ENCODE measurements at places on chromosomes 2 and 18.

- no peak overlapping the region for H3K27ac ChIP-seq
- peaks cover 3% of the 10 kb centered on the region for H3K4me1 ChIP-seq
- H3K36me3 ChIP-seq, result peaks cover 5% of the 10 kb centered on the region
- H3K27me3 ChIP-seq, result no peaks in the 10 kb centered on the region
- no peak overlapping the region for H3K4me3 ChIP-seq
Measured at GRCh38 chr2:178877874-178878273, 70.7 kb upstream of the TTN start.

- no peak for DNase-seq
- H3K4me1 ChIP-seq, result peaks cover 6% of the 10 kb centered on the region
- no peak overlapping the region for H3K4me3 ChIP-seq
- peaks cover 65% of the 10 kb centered on the region for H3K27me3 ChIP-seq
- no peaks in the 10 kb centered on the region for H3K36me3 ChIP-seq
Measured at GRCh38 chr2:196589419-196589818, 50.1 kb upstream of the CCDC150 start.

DNA sequence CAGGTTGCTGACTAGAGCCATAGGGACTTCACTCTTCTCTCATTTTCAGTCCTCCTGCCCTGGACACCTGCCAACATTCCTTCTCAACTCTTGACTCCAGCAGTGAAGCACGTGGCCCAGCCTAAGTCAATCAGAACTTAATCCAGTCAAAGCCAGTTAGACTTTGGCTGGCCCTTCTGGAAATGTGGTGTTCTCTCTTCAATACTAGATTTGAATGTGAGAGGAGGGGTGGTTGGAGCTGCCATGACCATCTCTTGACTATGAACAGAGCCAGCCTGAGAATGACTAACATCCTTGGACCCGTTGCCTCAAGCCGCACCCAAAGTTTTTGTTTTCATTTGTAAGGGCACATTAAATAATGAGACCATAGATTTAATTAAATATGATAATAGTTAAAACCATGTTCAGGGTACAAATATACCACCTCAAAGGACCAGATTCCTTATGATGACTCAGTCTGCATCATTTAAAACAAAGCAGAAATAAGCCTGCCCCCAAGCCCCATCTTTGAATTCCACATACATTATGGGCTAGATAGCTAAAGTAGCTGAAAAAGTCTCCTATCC, 49.7 kb upstream of the RASGRP3 start:
- no peaks in the 10 kb centered on the region for H3K36me3 ChIP-seq
- H3K27ac ChIP-seq, result no peak overlapping the region
- H3K4me1 ChIP-seq, result peaks cover 3% of the 10 kb centered on the region
- no peak for DNase-seq
- H3K27me3 ChIP-seq, result no peaks in the 10 kb centered on the region

- H3K4me3 ChIP-seq, result no peak overlapping the region
- H3K4me1 ChIP-seq, result peaks cover 11% of the 10 kb centered on the region
- H3K27ac ChIP-seq, result no peak overlapping the region
- peaks cover 5% of the 10 kb centered on the region for H3K27me3 ChIP-seq
Measured at GRCh38 chr2:46504221-46504620, 24.9 kb downstream of the TMEM247 start.

DNA sequence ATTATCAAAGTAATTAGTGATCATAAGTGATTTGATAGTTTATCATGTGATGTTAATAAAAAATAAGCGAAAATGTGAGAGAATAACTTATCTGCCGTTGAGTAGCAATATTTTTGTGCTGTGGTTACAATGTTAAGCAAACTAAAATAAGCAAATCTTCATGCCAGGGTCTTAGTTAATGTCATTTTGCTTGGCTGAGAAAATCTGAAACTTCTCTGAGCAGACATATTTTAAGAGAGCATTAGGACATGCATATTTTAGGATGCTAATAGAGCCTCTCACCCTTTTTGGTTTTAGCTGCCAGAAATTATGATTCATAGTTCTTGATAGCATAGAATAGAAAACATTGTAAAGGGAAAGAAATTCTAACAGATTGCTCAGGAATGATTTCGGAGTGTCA, 233.5 kb upstream of the ZEB2 start:
- DNase-seq, result no peak
- no peak overlapping the region for H3K27ac ChIP-seq
- no peaks in the 10 kb centered on the region for H3K4me1 ChIP-seq
- peaks cover 6% of the 10 kb centered on the region for H3K27me3 ChIP-seq
- H3K4me3 ChIP-seq, result no peak overlapping the region
- no peaks in the 10 kb centered on the region for H3K36me3 ChIP-seq

All from activated naive CD8-positive, alpha-beta T cell treated with anti-CD3 and anti-CD28 coated beads for 36 hours (primary cell).